ENCODE measurements at places on chromosomes 2 and 18.

DNA sequence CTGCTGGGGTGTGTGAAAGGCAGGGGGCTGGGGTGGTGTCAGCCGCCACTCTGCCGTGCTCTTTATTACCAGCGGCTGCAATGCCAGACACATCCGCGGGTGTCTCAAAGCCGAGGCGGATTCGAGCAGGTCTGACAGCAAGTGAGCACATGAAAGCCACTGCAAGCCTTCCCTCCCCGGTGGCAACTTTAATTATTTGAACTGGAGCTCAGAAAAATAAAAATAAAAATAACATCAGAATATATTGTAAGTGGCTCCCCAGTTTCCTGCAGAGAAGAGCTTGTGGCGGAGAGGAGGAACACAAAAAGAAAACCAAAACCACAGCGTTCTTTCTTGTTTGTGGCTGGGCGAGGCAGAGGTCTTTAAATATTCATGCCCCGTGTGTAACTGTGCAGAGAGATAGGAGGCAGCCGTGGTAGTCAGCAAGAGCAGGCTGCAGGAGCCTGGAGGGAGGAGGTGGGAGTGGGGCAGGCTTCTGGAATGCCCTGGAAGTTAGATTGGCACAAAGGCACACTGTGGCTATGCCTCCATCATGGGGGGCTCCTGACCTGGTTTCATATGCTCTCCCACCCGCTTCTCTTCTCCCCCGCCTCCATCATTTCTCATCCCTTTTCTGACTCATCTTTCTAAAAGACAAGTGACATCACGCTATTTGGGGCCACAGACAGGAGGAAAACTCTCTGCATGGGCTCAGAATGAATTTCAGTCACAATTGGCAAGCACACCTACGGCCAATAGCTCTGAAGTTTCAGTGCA lies 199.8 kb downstream of the CLIP4 start:
- DNase-seq = peak; percentile 55

DNA sequence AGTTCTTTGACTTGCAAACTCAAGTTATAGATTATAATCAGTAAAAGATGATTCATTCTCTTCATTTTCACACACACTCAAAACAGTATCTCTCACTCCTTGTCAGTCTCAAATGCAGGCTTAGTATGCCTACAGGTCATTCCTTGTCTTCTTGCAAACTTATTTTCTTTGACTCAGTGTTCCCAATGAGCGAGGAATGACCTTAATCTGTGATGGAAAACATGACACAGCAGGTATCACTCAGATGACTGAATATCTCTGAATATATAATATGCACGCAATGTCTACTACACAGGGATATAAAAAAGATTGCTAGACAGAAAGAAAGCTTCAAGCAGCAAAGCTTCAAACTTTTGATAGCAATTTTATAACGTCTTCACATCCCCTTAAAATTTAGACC lies 127.8 kb upstream of the RGPD4 start:
- no peak for DNase-seq

GRCh38 chr2:54691445-54692135 lies 31.9 kb upstream of the EML6 start:
- DNase-seq = no peak

DNA sequence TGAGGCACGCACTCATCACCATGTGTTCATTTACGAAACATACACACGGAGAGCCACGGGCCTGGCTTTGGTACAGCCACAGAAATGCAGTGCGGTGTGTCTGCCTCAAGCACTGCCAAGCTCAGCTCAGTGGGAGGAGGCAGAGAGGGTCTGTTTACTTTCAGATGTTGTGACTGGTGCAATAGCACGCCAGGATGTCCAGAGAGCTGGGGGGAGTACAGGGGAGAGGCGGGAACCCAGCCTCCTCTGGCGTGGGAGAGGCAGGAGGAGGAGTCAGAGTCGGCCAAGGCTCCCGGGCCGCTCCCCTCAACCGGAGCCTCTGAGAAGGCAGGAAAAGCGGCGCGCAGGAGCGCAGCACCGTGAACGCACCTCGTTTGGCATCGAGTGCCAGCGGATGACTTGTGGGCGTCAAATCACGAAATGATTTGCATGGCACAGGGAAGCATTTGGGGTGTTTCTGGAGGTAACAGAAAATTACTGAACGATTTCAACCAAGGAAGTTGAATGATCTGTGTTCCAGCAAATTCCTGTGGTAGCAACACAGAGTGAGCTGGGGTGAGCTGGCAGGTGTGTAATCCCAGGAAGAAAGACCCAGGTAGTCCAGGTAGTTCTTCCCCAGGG lies 143.0 kb downstream of the ZNF516 start:
- DNase-seq = peak; percentile 42

DNA sequence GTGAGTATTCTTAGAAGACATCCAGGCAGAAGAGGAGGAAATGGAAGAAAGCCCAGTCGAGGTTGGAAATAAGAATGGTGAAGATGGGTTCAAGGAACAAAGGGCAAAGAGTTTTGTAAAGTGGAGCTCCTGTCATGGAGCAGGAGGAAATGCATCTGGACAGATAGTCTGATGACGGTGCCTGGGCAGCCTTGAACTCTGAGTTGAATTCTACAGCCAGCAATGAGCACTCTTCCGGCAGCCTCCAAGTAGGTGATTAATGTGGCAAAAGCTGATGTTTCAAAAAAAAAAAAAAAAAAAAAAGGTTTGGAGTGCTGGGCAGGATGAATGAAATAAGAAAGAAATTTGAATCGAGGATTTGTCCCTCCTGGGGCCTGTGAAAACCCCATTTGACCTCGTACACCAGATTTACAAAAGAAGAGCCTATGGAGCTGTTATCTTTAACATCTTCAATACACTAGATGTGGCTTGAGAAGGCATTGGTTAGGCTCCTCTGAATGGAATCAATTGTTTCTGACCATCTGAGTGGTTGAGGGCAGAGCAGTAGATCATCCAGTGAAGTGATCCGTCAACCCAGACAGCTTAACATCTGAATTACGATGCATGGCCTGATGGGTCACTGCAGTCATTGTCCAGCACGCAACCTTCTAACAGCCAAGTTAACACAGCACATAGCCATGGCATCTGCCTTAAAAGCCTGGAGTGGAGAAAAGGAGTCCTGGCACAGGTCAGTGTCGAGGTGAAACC lies 449.7 kb downstream of the TXNL1 start:
- DNase-seq = no peak

- peak; percentile 73 for DNase-seq
Observed at GRCh38 chr2:42970151-42970550, 177.8 kb upstream of the HAAO start.

DNA sequence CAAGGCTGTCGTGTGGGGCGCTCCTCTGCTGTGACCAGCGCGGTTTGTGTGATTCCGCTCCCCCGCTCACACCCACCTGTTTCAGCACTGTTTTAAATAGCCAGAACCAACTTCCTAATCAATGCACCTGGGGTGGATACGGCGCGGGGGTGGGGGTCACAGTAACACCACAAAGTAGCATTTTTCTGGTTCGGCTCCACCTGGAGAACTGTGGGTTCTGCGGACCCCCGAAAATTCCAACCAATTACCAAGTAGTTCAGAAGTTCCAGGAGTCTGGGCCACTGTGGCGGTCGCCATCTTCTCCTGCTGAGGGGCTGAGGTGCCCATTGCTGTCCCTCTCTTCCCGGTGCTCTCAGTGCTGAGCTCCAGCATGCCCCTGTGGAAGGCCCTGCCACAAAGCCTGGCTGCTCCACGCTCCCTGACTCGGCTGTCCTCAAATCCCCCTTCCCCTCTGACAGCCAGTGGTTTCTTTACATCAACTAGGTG lies 79.4 kb downstream of the GFPT1 start:
- DNase-seq = no peak

DNA sequence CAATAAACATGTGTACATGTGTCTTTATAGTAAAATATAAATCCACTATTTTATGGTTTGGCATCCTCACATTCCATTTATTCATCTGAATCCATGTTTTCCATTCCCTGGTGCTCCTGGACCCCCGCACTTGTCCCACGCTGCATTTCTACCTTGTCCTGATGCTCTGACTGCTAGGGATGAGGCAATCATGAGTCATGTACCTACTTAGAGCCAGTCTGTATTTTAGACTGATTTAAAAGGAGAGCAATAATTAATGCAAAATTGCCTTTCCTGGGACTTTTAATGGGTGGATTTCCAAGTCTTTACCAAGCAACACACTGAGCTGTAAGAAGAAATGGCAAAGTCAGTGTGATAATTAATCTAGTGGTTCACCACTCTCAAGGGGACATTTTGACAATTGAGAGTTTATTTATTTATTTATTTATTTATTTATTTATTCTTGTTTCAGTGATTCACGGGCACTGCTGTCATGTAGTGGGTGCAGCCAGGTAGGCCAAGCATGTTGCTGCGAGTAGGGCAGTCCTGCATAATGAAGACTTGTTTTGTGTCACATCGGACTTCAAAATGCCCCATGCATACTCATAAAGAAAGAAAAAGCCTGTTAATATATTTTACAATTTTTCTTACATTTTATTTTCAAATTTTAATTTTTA lies 419.3 kb upstream of the VWC2L start:
- no peak for DNase-seq

GRCh38 chr18:55968550-55968949 lies 380.6 kb upstream of the TCF4 start:
- DNase-seq = peak; percentile 36

DNA sequence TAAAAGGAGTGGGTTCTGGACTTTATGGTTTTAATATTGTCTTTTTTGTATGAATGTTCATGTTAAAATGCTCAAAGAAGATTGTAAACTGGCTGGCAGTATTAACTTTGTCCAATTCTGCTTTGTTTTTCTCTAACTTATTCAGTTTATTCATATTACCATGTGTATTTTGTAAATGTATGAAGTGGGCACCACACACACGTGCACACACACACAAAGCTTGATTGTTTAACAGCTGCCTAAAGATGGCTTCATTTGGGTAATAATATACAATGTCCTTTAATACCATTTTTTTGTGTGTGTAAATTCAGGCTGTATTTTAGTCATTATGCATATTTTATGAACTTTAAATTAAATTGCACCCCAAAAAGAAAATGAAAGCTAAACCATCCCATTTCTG lies 11.4 kb upstream of the APCDD1 start:
- DNase-seq = no peak

DNA sequence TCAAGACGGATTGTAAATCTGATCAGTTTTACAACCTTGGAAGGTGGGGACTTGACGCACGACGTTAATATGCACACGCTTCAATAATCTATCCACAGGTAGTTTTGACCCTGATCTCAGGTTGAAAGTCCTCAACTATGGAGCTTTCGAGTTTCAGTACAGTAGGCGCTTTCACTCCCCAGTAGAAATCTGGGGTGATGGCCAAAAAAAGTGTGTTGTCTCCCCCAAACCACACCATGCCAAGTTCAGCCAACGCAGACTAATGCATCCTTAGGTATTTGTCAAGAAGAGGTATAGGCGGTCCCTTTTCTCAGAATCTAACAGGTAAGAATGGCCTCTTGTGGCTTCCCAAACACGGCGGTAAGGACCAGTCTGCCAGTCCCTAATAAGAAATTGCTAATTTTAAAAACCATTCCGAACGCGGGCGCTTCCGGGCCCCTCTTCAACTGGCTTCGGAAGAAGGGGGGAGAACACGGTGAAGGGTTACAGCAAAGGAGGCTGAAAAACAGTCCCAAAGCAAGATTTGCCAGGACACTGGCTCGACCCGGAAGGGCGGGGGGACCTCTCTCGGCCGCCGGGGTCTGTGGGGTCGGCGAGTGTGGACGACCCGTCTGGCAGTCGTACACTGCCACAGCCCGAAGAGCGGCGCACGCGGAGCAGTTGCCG lies 659 bp downstream of the FAM210A start:
- DNase-seq = no peak

GRCh38 chr2:231617059-231617926 lies 24.6 kb downstream of the TEX44 start:
- DNase-seq = peak; percentile 36

GRCh38 chr2:172219201-172219600 lies 116.5 kb upstream of the DLX2 start:
- DNase-seq = no peak

GRCh38 chr2:30421604-30422443 lies 25.2 kb upstream of the LCLAT1 start:
- DNase-seq = peak; percentile 96

DNA sequence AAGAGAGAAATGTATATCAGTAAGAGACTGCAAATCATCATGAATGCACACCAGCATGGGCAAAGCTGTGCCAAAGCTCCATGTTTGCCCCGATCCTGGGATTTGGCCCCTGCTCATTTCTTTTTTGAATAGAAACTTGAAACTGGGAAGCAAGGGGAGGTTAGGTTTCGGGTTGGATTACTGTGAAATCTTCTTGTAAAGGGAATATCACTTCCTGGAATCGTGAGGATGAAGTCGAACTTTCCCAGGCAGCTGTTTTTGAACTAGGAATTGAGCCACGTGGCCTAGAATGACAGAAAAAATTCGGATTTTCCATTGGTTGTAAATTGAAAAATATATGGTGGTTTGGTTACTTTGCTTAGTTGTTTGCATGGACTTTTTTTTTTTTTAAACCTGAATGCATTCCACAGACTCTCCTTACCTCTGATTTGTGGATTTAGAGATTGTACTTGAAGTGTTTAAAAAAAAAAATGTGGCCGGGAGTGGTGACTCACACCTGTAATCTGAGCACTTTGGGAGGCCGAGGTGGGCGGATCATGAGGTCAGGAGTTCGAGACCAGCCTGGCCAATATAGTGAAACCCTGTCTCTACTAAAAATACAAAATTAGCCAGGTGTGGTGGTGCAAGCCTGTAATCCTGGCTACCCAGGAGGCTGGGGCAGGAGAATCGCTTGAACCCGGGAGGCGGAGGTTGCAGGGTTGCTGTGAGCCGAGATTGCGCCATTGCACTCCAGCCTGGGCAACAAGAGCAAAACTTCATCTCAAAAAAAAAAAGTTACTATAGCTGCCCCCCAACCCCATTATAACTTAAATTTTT lies 32.1 kb downstream of the GRHL1 start:
- no peak for DNase-seq

GRCh38 chr2:221822416-221822815 lies 250.3 kb upstream of the EPHA4 start:
- no peak for DNase-seq

- peak; percentile 19 for DNase-seq
Observed at GRCh38 chr2:217617616-217618022, 385.2 kb downstream of the TNS1 start.

- no peak for DNase-seq
Observed at GRCh38 chr2:164009756-164010337, 274.0 kb upstream of the FIGN start.

DNA sequence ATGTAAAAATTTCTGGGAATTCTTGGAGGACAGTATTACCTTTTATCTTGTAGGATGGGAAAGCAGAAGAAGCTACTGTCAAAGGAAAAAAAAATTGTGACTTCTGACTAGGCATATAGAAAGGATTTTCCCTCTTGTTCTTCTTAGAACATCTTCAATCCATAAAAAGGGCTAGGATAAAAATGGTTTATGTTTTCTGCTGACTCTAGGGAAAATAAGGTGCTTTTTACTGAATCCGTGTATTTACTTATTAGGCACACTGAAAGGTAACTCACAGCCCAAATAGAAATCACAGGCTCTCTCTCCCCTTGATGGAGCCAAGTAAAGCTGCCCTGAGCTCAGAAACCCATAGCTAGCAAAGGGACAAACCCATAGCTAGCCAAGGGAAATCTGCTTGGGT lies 74.6 kb downstream of the EPAS1 start:
- DNase-seq = no peak

DNA sequence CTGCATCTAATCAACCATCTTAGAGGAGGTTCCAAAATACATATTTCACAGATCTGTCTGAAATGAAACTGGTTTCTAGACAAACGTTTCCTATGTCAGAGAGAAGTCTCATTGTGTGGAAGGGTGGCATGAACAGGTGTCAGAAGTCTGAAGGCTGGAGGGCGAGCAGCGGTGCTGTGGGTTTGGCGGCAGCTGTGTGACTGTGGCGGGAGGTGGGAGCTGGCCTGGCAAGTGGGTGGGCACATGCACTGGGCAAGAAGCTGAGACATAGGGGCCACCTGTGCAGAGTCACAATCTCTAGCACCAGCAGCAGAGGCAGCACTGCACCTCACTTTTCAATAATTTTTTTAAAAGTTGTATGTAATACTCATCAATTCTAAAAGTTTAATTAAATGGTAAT lies 346.3 kb downstream of the DSC3 start:
- DNase-seq = no peak

All from fibroblast of skin of back (primary cell).